IMR-90 (cell line): ENCODE measurements at places on chromosomes 13 and 19. TPM values are rescaled to one million over a fixed set of nuclear protein-coding genes. Genes with fewer than 3 reads are reported as not detected.

The TBXA2R gene
- total RNA-seq: 0.28 and 0.36 TPM in 2 replicates

GRCh38 chr19:30228113-30228834 lies 143.9 kb upstream of the ZNF536 start:
- H3K4me1 ChIP-seq: peaks cover 4% of the 10 kb centered on the region; the same call in 1 of the 2 replicates
- H3K4me3 ChIP-seq: peak overlapping the region; percentile 10; the same call in 1 of the 2 replicates
- no peak overlapping the region for H3K27ac ChIP-seq
- H3K36me3 ChIP-seq: no peaks in the 10 kb centered on the region
- H3K27me3 ChIP-seq: peaks cover 59% of the 10 kb centered on the region

- H3K4me3 ChIP-seq: no peak overlapping the region
- no peak for DNase-seq
- H3K27ac ChIP-seq: no peak overlapping the region
- H3K4me1 ChIP-seq: no peaks in the 10 kb centered on the region
- no peaks in the 10 kb centered on the region for H3K27me3 ChIP-seq
These were observed 26.2 kb downstream of the FREM2 start for GRCh38 chr13:38713046-38713445.

The NTN5 gene
- not detected in 2 replicates for total RNA-seq

The SCEL gene
- not detected in 2 replicates for total RNA-seq

DNA sequence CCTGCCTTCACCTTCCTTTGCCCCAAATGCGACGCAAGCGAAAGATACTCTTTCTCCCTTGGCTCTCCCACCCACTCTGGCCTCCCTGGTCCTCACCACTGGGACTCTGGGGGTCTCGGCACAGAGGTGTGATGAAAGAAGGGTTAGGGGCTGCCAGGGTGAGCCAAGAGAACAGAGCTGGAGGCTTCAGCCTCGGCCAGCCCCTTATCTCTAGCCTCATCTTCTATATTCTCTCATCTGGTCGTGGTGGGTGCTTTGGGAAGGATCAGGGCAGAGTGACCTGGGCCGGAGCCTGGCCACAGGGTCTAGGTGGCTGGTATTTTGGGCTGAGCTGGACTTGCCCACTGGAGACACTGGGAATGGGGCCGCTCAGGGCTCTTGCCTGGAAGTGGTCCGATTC lies 71.1 kb upstream of the KCTD15 start:
- H3K27me3 ChIP-seq: no peaks in the 10 kb centered on the region
- no peaks in the 10 kb centered on the region for H3K36me3 ChIP-seq
- DNase-seq: no peak
- no peaks in the 10 kb centered on the region for H3K4me1 ChIP-seq
- no peak overlapping the region for H3K27ac ChIP-seq
- H3K4me3 ChIP-seq: no peak overlapping the region

DNA sequence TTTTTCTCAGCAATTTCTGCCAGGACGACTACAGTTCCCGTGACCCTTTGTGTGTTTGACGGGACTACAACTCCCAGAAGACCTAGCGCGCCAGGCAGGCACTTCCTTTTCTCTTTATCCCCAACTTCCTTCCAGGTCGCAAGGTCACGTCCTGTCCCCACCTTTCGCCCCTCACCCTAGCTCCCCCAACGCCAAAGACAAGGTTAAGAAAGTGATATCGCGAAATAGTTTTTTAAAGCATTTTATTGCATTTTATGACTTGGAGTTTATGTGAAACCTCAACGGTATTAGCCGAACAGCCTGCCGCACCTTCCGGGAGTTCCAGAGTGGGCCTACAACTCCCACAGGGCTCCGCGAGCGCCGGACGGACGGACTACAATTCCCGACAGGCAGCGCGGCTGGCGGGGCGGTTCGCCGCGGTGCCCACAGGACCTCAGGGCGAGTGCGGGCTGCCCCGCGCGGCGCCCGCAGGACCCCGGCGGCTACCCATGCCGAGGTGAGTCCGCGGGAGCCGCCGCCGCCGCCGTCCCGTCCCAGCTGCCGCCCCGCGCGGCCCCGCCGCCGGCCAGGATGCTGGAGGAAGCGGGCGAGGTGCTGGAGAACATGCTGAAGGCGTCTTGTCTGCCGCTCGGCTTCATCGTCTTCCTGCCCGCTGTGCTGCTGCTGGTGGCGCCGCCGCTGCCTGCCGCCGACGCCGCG lies at the start of gene NCLN:
TSS of gene NCLN (plus strand) at position 470 of the 699 bp plus-strand sequence. CDS start at position 571, 101 bp downstream.
- peak within 1 kb of the TSS; percentile 94 for H3K4me3 ChIP-seq
- H3K27ac ChIP-seq: peak within 1 kb of the TSS; percentile 93
- H3K36me3 ChIP-seq: peaks cover 5% of the 10 kb centered on the region; the same call in 1 of the 2 replicates
- DNase-seq: peak; percentile 91
- H3K4me1 ChIP-seq: peaks cover 9% of the 10 kb centered on the region
- H3K27me3 ChIP-seq: no peaks in the 10 kb centered on the region

- H3K4me3 ChIP-seq: no peak overlapping the region
These were observed 14.7 kb downstream of the GADD45B start for GRCh38 chr19:2490659-2491058.

The CBY2 gene
- total RNA-seq: not detected in 2 replicates

GRCh38 chr13:100051070-100051469 lies 37.8 kb upstream of the PCCA start:
- H3K4me3 ChIP-seq: no peak overlapping the region
- H3K4me1 ChIP-seq: no peaks in the 10 kb centered on the region
- no peak overlapping the region for H3K27ac ChIP-seq
- H3K36me3 ChIP-seq: no peaks in the 10 kb centered on the region

The ACER1 gene
- not detected in 2 replicates for total RNA-seq

The NLRP8 gene
- not detected in 2 replicates for total RNA-seq

The DACH1 gene
- not detected in 2 replicates for total RNA-seq

DNA sequence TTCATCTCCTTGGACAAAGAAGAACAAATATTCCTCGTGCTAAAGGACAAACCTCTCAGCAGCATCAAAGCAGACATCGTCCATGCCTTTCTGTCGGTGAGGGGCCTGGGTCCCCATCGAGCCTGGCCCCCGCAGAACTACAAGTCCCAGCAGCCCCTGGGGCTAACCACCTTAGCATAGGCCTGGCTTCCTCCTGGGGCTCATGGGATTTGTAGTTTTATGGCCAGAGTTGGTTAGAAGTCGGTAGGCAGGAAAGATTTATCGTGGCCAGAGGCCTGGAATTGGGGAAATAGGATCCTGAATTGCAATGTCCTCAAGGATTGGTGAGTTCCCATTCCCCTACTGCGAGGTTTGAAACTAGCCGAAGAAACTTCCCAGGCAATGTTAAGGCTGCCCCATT lies 19.6 kb downstream of the TMEM150B start:
- no peak overlapping the region for H3K4me3 ChIP-seq
- peaks cover 49% of the 10 kb centered on the region for H3K36me3 ChIP-seq
- H3K4me1 ChIP-seq: no peaks in the 10 kb centered on the region
- no peaks in the 10 kb centered on the region for H3K27me3 ChIP-seq
- no peak overlapping the region for H3K27ac ChIP-seq

- H3K27me3 ChIP-seq: no peaks in the 10 kb centered on the region; the same call in 1 of the 2 replicates
- no peak overlapping the region for H3K4me3 ChIP-seq
- H3K36me3 ChIP-seq: no peaks in the 10 kb centered on the region
- no peaks in the 10 kb centered on the region for H3K4me1 ChIP-seq
These were observed 9.4 kb downstream of the USHBP1 start for GRCh38 chr19:17255150-17255621.

The ARHGAP33 gene
- total RNA-seq: 0.28 and 0.72 TPM in 2 replicates

DNA sequence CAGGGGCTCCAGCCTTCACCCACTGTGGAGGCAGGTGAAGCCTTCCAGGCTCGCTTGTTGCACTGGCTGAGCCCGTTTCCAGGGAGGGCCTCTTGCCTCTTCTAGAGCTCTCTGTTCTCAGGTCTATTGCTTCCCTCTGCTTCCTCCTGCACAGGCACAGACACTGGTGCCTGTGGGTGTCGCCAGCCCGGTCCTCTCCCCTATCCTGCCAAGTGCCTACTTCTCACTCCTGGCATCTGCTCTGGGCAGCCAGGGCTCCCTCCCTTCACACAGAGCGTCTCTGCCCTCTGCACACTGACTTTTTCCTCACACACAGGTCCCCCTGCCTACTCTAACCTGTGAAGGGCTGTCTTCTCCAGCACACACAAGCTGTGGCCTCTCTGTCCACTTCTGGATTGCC lies 60.3 kb downstream of the SLC7A9 start:
- H3K4me3 ChIP-seq: no peak overlapping the region
- no peaks in the 10 kb centered on the region for H3K4me1 ChIP-seq
- H3K36me3 ChIP-seq: no peaks in the 10 kb centered on the region
- H3K27me3 ChIP-seq: peaks cover 5% of the 10 kb centered on the region; the same call in 1 of the 2 replicates
- no peak for DNase-seq

- H3K4me3 ChIP-seq: no peak overlapping the region
- no peak for DNase-seq
- no peaks in the 10 kb centered on the region for H3K27me3 ChIP-seq
- H3K4me1 ChIP-seq: no peaks in the 10 kb centered on the region
These were observed 68.2 kb downstream of the NHLRC3 start for GRCh38 chr13:39106216-39107005.

DNA sequence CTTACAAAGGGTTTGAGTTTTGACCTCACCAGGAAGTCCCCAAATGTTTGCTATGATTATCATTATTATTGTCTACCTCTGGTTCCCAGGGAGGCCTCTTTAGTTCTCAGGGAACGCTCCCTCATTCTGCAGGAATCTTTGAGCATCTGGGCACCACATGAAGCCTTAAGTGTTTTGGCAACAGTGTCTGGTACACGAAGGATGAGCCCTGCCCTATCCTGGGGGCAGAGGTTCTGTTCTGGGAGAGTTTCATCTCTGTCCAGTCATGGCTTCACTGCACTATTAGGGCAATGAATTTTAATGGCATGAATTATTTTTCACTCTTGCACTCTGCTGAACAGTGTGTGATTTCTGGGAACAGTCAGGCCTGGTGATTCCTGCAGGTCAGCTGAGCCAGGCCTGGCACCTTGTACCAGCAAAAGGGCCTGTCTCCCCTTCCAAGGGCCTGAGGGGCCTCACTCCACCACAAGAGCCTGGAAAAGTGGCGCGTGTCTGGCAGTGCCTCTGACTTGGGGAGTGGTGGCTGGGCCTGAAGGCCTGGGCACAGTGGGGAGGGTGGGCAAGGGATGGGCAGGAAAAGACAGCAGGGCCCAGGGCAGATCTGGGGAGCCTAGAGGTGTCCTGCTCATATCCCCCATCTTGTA lies 4.6 kb downstream of the FAM187B start:
- H3K27me3 ChIP-seq: peaks cover 13% of the 10 kb centered on the region
- H3K27ac ChIP-seq: no peak overlapping the region
- no peaks in the 10 kb centered on the region for H3K4me1 ChIP-seq
- H3K36me3 ChIP-seq: no peaks in the 10 kb centered on the region
- DNase-seq: no peak
- H3K4me3 ChIP-seq: no peak overlapping the region

GRCh38 chr19:51820831-51821446 lies 26.0 kb downstream of the FPR3 start:
- no peak for DNase-seq
- H3K4me1 ChIP-seq: no peaks in the 10 kb centered on the region
- no peak overlapping the region for H3K27ac ChIP-seq
- H3K27me3 ChIP-seq: no peaks in the 10 kb centered on the region

- DNase-seq: no peak
- no peaks in the 10 kb centered on the region for H3K36me3 ChIP-seq
- H3K4me3 ChIP-seq: no peak overlapping the region
- no peaks in the 10 kb centered on the region for H3K4me1 ChIP-seq
- no peak overlapping the region for H3K27ac ChIP-seq
These were observed 152.4 kb upstream of the TSHZ3 start for GRCh38 chr19:31501427-31502195.

DNA sequence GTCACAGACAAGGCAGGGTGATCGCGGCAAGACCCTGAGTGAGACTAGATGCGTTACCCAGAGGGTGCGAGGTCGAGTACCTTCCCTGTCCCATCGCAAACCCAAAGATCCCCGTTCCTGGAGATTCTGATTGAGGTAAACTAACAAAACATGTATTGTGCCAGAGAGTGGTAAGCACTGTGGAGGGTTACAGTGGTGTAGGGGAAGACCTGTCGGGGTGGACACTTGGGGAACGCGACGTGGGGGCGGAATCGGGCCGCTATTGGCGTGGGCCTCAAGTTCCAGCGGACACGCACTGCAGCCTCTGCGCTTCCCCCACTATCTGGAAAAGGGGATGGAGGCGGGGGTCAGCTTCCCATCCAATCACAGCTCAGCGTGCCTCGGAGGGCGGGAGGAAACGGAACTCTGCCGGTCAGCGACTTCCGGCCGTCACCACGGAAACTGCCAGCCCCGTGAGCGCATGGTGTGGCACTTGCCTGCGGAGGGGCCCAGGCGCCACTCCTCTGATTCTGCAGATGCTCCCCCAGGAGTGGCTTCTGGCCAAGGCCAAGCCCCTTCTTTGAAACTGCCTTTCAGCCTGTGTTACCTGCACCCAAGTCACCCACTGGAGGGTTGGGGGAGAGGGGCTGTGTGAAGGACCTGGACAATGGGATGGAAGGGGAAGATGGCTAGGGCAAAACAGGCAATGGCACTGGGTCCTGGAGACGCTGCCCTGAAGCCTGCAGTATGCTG lies 1.0 kb upstream of the UBE2M start:
- DNase-seq: peak; percentile 89
- peaks cover 26% of the 10 kb centered on the region for H3K4me1 ChIP-seq
- H3K27me3 ChIP-seq: no peaks in the 10 kb centered on the region
- peaks cover 10% of the 10 kb centered on the region; the same call in 1 of the 2 replicates for H3K36me3 ChIP-seq

- H3K4me3 ChIP-seq: no peak overlapping the region
- no peak for DNase-seq
- H3K36me3 ChIP-seq: no peaks in the 10 kb centered on the region
- H3K27ac ChIP-seq: no peak overlapping the region
- no peaks in the 10 kb centered on the region for H3K4me1 ChIP-seq
- H3K27me3 ChIP-seq: peaks cover 9% of the 10 kb centered on the region
These were observed 34.9 kb upstream of the FXYD3 start for GRCh38 chr19:35080613-35081170.

GRCh38 chr13:84566780-84567179 lies 684.5 kb upstream of the SLITRK1 start:
- H3K27ac ChIP-seq: no peak overlapping the region
- no peak for DNase-seq
- no peaks in the 10 kb centered on the region for H3K27me3 ChIP-seq
- no peak overlapping the region for H3K4me3 ChIP-seq

The DOCK6 gene
- 4.4 and 5.0 TPM in 2 replicates for total RNA-seq

- peaks cover 7% of the 10 kb centered on the region for H3K36me3 ChIP-seq
- no peaks in the 10 kb centered on the region for H3K4me1 ChIP-seq
- no peak overlapping the region for H3K27ac ChIP-seq
- H3K4me3 ChIP-seq: no peak overlapping the region
These were observed 10.3 kb downstream of the MIR17HG start for GRCh38 chr13:91357613-91358386.

DNA sequence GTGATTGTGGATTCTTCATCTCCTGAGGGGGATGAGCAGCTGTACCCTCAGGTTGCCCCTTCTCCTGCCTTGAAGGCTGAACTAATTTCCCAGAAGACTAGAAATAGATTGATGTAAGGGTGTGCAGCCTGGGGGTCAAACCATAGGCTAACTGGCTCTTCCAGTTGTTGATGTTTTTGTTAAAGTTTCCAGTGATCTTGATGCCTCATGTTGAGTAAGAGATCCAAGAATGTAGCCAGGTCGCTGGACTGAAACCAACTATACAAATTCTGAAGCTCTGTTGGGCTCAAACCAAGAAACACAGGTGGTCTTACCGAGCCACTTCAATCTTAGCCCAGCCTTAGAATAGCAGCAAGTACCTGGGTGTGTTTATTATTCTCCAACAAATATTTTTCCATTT lies 391.8 kb downstream of the KLF5 start:
- H3K27ac ChIP-seq: no peak overlapping the region
- no peaks in the 10 kb centered on the region for H3K27me3 ChIP-seq
- H3K4me1 ChIP-seq: no peaks in the 10 kb centered on the region
- no peaks in the 10 kb centered on the region for H3K36me3 ChIP-seq

GRCh38 chr13:31321457-31321856 lies 121.7 kb downstream of the B3GLCT start:
- H3K27me3 ChIP-seq: no peaks in the 10 kb centered on the region
- no peaks in the 10 kb centered on the region for H3K36me3 ChIP-seq
- H3K4me1 ChIP-seq: no peaks in the 10 kb centered on the region
- no peak overlapping the region for H3K4me3 ChIP-seq
- H3K27ac ChIP-seq: no peak overlapping the region

The ZNF723 gene
- total RNA-seq: not detected in 2 replicates

The ZNF540 gene
- total RNA-seq: 0.28 and 0.54 TPM in 2 replicates

The PPM1N gene
- 0.56 and 0.90 TPM in 2 replicates for total RNA-seq
